ENCODE measurements at places on chromosomes 7 and 10.

DNA sequence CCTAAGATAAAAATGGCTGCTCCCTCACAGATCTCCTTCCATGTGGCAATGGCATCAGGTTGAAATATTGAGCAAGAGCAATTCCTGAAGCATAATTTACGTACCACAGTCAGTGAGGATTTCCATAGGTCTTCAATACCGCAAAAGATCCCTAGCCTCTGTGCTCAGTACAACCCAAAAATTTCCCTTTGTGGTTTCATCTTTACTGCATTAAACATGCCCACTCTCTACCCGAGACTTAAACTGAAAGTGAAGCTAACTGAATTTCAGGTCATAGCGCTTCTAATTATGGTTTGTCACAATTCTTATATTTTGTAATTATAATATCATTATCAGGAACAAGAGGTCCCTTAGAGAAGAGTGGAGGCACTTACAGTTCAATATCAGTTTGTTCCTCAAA, 1071.1 kb downstream of the XPNPEP1 start:
- DNase-seq: no peak

DNA sequence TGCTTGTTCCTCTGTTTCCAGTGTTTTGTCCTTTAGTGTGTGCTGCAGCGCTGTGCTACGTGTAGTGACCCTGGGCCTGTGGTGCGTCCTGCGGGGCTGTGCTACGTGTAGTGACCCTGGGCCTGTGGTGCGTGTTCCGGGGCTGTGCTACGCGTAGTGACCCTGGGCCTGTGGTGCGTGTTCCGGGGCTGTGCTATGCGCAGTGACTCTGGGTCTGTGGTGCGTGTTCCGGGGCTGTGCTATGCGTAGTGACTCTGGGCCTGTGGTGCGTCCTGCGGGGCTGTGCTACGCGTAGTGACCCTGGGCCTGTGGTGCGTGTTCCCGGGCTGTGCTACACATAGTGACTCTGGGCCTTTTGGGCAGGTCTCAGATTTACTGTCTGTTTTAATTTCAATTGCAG, 60.1 kb downstream of the INPP5A start:
- DNase-seq: no peak

- DNase-seq: peak; percentile 30
Observed at GRCh38 chr7:123624527-123625183, 23.0 kb downstream of the ASB15 start.

DNA sequence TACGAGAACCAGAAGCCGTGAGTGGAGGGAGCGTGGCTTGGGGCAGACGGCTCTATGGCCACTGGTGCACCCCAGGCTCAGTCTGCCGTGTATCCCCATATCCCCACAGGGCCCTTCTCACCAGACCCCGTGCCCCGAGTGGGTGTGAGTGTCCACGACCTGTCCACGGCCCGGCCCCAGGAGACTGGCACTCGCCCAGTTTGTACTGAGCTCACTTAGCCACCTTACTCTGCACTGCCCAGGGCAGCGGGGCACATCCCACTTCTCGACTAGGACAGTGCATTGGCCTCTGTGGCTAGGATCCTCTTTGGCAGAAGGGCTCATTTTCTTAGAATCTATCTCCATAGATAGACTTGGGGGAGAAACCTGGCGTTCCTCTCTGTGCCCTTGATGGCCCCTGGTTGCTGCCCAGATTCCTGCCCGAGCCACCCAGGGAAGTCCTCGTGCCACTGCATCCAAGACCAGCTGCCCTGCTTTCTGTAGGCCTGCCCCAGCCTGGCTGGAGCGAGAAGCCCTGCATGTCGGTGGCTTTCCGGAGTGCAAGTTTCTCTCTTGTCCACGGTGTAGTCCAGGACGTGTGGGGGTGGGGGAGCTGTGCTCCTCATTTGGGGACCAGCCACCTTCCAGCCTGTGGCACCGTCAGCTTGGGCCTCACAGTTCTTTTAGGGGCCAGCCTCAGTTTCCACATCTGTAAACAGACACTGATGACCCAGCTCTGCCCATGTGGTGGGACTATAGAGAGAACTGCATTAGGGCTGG, 11.9 kb downstream of the TMEM120A start:
- no peak for DNase-seq

GRCh38 chr10:62631241-62631640, 173.3 kb upstream of the ADO start:
- DNase-seq: no peak

DNA sequence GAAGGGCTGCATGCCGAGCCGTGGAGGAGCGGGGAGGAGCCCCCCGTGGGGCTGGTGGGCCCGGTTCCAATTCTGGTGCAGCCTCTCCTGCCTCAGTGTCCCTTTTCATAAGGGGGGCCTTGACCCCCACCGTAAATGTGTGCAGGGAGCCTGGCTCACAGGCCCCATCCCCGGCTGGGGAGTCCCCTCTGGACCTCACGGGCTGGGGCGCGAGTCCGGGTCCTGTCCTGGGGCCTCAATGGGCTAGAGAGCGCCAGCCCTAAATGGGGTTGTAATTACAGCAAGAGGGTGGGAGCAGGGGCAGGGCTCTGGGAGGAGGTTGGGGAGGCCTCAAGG, 203.0 kb downstream of the ELFN1 start:
- DNase-seq: no peak

- DNase-seq: no peak
Observed at GRCh38 chr7:46742601-46743000, 821.5 kb upstream of the IGFBP3 start.

DNA sequence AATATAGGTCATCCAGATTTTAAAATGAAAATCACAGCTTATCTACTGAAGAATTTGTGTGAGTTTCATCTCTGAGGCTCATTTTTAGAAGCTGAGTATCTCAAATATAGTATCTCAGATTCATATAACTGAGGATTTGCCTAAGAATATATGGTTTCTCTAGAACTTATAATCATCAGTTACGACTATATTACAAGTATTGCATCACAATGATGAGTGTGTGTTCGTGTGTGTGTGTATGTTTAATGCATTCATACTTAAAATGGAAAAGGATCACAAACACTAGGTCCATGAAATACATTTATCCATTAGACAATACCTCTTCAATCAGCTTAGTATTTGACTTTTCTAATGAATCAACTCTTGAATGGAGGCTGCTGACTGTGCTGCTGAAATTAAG, 21.3 kb downstream of the RUFY2 start:
- no peak for DNase-seq

GRCh38 chr10:28906415-28906814, 229.1 kb downstream of the BAMBI start:
- no peak for DNase-seq

DNA sequence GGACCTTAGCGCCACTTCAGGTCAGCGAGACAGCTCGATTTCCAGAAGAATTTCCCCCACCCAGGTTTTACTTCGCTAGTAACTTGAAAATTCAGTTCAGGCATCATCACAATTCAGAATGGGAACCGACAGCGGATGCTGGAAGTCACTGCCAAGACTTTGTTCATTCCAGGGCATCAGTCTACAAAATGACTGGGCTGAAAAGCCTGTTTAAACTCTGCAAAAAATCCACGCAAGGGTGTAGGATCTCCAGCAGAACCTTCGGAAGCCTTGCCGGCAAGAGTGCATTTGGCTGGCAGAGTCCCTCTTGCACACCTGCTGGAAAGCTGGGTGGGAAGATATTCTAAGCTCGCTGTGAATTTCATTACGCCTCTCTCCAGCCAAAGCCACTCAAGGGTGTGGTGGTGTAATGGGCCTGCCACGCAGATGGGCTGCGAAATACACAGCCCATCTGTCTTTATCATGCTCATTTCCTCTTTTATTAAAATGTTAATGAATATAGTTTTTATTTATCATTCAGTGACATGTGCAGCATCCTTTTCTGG, 672.0 kb upstream of the FOXK1 start:
- no peak for DNase-seq

GRCh38 chr7:44182827-44183226, 6.4 kb downstream of the GCK start:
- no peak for DNase-seq

DNA sequence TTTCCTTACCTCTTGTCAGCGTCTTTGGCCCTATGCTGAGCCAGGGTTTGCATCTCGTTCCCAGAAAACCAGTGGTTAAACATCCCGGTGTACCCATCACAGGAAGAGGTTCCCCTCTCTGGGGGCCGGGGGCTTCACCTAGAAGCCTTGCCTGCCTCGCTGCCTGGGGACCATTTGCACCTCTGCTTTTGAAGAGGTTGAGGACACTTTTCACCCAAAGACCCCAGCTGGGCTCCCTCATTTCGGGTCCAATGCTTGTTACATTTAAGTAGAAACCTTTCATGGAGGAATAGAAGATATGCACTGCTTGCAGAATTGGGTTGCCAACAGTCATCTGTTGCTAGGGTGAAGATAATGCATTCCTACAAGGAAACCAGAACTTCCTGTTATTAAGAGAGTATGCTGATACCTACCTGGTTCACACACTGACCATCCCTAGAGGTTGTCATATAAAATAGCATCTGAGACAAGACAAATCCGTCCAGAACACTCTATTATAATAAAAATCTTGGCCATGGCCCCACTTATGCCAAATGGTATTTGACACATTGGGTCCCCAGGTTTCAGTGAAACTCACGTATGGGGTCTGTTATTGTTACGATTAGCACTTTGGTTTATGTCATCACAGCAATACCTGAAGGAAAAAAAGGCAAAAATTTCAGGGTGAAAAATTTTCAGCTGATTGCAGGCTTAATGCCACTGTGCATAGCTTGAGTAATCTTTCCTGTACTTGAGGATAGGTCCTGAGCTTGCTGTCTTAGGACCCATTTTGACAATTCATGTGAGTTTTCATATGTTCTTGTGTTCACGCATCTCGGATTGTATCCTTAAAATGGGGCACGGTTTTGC, 917 bp downstream of the ZNF365 start:
- DNase-seq: no peak

DNA sequence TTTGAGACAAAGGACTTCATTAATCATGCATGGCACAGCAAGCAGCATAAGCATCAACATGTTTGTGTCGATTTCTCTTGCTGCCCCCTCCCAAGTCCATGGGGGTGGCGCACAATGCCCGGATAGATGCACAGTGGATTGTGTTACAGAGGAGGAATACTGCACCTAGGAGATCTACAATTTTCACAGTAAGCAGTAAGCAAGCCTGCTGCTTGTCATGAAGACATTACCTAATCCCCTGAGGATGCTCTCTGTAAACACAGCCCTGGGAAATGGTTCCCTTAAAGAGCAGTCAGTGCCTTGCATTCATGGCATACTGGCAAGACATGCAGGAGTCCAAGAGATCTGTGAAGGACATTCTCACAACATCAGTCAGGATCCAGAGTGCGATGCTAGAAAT, 137.7 kb downstream of the ETV1 start:
- no peak for DNase-seq

Measured in T follicular helper cell (primary cell).